Globus pallidus (tissue), 1 donor: ENCODE measurements at places on chromosomes 7 and 10.

DNA sequence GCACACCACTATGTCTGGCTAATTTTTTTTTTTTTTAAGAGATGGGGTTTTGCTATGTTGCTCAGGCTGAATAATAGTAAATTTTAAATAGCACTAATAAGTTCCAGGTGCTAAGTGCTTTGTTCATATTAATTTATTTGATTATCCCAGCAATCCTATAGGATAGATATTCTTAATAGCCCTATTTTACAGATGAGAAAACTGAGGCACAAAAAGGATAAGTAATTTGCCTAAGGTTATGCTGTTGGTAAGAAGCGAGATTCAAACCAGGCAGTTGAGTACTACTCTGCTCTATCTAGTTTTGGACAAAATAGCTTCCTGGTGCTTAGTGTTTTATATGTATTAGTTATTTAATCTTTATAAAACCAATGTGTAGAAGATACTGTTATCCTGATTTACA, 72.5 kb upstream of the STRIP2 start:
- no peak for DNase-seq

DNA sequence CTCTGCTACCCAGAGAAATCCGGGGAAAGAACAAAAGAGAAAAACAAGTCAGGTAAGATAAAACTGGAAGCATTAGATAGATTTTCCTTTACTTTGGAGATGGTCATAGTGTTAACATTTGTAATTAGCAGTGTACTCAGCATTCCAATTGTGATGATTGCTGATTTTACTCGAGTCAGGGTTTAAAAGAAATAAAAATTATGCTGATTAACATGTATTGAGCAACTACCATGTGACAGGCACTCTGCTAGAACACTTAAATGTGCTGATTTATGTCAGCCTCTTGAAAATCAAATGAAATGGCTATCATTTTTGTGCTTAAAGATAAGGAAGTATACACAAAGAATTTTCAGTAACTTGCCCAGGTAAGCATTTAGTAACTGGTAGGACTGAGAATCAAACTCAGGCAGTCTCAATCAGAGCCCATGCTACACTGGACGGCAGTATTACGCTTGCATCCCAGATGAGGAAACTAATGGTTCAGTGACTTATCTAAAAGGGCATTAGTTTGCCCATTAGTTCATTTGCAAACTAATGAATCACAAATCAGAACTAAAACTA, 735.1 kb upstream of the SORCS1 start:
- DNase-seq: no peak

- no peak for DNase-seq
These were observed 18.4 kb upstream of the FLNC start for GRCh38 chr7:128811631-128812430.

DNA sequence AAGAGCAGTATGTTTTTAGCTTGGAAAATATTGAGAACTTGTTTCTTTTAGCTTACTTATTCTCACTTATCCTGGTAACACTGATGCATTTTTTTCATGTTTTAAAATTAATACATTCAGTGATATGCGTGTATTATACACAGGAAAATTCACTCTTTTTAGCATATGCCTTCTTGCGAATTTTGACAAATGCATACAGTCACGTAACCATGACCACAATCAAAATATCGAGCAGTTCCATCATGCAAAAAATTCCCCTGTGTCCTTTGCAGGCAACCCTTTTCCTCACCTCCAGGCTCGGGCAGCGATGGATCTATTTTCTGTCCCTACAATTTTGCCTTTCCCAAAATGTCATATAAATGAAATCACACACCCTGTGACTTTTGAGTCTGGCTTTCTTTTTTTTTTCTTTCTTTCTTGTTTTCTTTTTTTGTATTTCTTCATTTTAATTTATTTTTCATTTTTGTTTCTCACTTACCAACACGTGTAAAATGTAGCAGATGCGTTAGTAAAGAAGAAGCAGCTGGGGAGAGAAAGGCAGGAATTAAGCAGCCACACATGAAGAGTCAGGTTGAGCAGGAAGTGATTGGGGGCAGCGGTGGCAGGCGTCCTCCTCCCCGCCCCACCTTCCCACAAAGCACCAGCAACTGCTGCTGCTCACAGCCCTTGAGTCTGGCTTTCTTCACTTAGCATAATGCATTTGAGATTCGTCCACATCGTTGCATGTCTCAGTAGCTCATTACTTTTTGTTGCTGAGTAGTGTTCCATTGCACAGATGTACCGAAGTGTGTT, 29.9 kb downstream of the ADRB1 start:
- no peak for DNase-seq

- DNase-seq: no peak
These were observed 10.4 kb downstream of the YKT6 start for GRCh38 chr7:44211126-44211675.

- no peak for DNase-seq
These were observed 16.3 kb upstream of the GIMAP6 start for GRCh38 chr7:150648353-150649079.

GRCh38 chr10:20598590-20598989, 298.5 kb downstream of the NEBL start:
- DNase-seq: no peak

GRCh38 chr10:110414548-110415309, 83.0 kb upstream of the DUSP5 start:
- DNase-seq: no peak

- DNase-seq: no peak
These were observed 327.2 kb upstream of the BMPER start for GRCh38 chr7:33578166-33578565.

GRCh38 chr10:9056521-9056920, 1002.0 kb downstream of the GATA3 start:
- DNase-seq: no peak

DNA sequence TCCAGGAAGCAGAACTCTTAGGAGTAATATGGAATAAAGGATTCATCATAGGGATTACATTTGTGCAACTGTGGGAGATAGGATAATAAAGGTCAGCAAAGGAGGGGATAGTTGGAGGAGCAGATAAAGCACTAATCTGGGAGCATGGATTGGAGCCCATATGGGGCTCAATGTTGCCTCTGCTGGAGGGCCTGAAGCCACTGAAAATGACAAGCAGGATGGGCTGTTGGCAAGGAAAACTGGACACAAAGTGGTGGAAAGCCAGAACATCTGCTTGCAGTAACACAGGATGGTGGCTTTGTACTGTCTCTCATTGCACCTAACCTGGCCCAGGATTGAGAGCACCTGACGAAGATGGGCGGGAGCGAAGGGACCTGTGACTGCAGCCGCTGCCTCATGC, 15.0 kb upstream of the COMMD3 start:
- no peak for DNase-seq

- no peak for DNase-seq
These were observed 25.5 kb downstream of the LDB3 start for GRCh38 chr10:86693721-86694369.

DNA sequence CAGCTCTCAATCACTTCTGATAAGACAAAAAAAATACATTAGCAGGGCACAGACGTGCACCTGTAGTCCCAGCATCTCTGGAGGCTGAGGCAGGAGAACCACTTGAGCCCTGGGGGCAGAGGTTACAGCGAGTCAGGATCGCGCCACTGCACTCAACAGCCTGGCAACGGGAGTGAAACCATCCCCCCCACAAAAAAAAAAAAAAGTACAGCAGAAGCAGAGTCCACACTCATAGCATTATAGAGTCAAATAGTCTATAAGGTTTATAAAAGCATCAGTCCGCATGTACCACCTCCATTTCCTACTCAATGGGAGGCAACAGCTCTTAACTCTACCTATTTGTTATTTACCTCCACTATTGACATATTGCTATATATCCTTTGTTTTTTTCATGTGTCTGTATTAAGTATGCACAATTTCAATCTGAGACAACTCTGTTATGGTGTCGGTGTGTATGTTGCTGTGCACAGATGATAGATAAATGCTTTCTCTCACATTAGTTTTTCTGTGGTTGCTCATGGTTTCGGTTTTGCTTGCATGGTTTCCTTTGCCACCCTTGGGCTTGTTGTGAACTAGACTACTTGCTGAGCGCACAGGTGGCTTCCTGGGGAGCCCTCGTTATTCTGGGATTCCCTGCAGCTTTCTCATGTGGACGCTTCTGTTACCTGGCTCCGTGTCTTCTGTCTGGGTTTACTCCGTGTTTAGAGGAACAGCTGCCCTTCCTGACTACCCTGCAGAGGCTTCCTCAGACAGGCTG, 40.4 kb downstream of the PROSER2 start:
- no peak for DNase-seq

GRCh38 chr7:34184466-34184865, 279.1 kb downstream of the BMPER start:
- no peak for DNase-seq

GRCh38 chr7:114051871-114052331, 133.1 kb upstream of the PPP1R3A start:
- peak; percentile 43 for DNase-seq

GRCh38 chr10:102147561-102147960, 4.6 kb upstream of the NOLC1 start:
- no peak for DNase-seq

DNA sequence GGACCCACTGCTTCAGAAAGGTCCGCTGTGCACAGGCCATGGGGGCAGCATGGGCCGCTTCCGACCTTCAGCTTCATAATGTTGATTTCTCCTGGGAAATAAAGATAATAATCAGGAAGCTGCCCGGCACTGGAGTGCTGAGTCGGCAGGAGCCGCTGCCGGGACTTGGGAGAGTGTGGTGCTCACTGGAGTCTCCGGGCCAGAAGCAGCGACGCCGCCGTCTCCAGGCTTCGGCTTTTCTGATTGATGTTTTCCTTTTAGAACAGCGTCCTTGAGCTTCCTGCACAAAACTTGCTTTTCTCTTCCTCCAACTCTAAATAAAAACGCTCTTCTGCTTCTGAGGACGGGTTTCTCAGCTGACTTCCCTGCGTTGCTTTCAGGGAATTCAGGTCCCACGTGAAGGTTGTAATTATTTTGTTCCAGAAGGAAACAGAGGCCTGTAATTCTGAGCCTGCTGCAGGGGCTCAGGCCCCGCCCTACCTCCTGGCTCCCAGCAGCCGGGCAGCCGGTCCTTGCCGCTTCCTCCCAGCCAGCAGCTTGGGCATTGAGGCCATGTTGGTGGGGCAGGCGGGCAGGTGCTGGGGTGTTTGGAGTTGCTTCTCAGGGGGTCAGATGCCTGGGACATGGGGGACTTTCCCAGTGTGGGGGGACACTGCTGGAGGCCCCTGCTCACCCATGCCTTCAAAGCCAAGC, 14.7 kb downstream of the PWWP2B start:
- DNase-seq: no peak

DNA sequence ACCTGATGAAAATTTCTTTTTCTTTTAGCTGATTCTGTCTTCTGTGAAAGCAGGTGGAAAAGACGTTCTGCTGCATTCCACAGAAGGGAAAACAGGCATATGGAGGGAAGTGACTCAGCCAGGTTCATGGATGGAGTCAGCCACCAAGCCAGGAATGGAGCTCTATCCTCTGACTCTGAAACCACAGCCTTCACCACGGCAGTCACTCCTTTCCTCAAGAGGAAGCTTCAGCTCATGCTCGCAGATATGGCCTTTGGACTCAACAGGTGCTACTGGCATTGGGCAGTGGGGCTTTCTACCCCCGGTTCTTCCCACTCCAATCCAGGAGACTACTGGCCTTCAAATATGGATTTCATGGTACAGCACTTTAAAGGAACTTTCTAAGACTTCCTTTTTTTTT, 11.5 kb upstream of the PLAU start:
- DNase-seq: no peak

DNA sequence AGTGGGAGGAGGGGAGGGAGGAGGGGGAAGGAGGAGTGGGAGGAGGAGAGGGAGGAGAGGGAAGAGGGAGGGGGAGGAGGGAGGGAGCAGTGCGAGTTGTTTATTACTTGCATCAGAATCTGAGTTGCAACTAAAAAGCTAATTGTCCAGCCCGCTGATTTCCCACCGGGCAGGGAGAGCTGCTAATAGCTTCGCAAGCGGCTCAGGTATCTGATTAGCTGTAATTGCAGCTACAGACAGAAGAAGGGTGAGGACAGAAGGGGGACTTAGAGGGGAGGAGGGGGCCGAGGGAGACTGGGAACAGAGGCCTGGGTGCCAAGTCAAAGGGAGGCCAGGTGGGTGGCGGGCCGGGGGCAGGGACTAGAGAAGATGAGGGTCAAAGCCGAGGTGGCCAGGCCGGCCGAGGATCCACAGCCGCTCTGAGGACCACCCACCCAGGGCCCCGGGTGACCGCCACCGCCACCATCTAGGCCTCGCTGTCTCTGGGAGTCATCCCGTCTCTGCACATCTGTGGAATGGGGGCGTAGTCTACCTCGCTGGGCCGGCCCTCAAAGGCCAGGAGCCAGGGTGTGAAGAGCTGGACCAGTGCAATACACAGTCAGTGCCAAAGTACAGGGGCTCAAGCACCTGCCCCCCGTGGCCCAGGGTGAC, 54.2 kb downstream of the MICALL2 start:
- no peak for DNase-seq

- DNase-seq: peak; percentile 5
These were observed 87.7 kb downstream of the PIK3CG start for GRCh38 chr7:106952658-106953231.

- DNase-seq: no peak
These were observed 8.2 kb upstream of the MAGI2 start for GRCh38 chr7:79461660-79462059.

- no peak for DNase-seq
These were observed 392.0 kb downstream of the PAXIP1 start for GRCh38 chr7:154610903-154611302.

GRCh38 chr10:128875956-128876736, 590.9 kb upstream of the MGMT start:
- DNase-seq: no peak

DNA sequence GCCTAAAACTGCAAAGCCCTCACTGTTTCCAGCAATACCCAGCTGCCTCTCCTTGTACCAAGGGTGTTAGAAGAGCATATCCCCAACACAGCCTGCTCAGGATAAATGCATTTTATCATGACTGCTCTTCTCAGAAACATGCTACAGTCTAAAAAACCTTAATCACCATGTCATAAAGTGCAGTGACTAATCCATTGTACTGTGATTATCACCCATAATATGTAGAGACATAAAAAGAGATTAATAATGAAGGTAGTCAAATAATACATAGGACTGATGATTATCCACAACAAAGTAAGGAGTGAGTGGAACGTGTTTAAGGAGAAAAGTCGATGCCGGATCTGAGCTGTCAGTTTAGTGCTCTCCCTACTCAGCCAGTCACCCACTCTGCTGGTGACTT, 12.2 kb upstream of the WDR11 start:
- DNase-seq: no peak

DNA sequence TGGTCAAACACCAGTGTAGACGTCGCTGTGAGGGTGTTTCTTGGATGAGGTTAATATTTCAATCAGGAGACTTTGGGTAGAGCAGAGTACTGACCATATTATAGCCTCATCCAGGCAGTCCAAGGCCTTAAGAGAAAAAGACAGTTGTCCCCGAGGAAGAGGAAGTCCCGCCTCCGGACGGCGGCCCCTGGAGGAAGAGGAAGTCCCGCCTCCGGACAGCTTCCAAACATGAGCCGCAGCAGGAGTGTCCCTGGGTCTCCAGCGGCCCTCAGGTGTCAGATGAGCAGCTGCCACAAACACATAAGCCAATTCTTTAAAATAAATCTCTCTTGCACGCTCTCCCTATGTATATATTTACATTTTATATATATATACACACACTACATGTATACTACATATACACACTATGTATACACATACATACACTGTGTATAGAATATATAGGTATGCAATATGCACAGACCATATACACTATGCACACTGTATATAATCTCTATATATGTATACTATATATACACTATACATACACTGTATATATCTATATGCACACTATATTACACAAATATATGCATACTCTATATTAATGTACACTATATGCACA, 37.5 kb downstream of the PWWP2B start:
- no peak for DNase-seq

GRCh38 chr10:9076066-9076465, 1021.6 kb downstream of the GATA3 start:
- no peak for DNase-seq

GRCh38 chr10:59181668-59182067, 5.2 kb downstream of the PHYHIPL start:
- DNase-seq: peak; percentile 87
